ENCODE measurements at places on chromosomes 4 and X. TPM values are rescaled to one million over a fixed set of nuclear protein-coding genes. Genes with fewer than 3 reads are reported as not detected.

Gene DLG3
- 97.7 TPM for total RNA-seq

Gene PFKFB1
- 0.31 TPM for total RNA-seq

Gene FAM241A
- total RNA-seq = 6.3 TPM

Gene EBP
- total RNA-seq = 28.8 TPM

Gene ZFP42
- not detected for total RNA-seq

Gene MAB21L2
- not detected for total RNA-seq

Gene TMEM185A
- total RNA-seq = 59.8 TPM

Gene TENT5D
- not detected for total RNA-seq

Gene USP17L25
- total RNA-seq = not detected

Gene NLGN4X
- 63.2 TPM for total RNA-seq

Gene MAGEB17
- total RNA-seq = not detected

Gene SPANXC
- total RNA-seq = not detected
